Stimulated activated CD4-positive, alpha-beta T cell treated with anti-CD3 and anti-CD28 coated beads, Interleukin-12 subunit alpha, Interleukin-12 subunit beta, amount 100 ng/mL, for 48 hours (primary cell): ENCODE measurements at places on chromosomes 7 and 10.

GRCh38 chr10:124287071-124287685 lies 131.5 kb downstream of the OAT start:
- DNase-seq: no peak

- DNase-seq: no peak
Measured at GRCh38 chr10:116879817-116880216, 30.5 kb downstream of the ENO4 start.

DNA sequence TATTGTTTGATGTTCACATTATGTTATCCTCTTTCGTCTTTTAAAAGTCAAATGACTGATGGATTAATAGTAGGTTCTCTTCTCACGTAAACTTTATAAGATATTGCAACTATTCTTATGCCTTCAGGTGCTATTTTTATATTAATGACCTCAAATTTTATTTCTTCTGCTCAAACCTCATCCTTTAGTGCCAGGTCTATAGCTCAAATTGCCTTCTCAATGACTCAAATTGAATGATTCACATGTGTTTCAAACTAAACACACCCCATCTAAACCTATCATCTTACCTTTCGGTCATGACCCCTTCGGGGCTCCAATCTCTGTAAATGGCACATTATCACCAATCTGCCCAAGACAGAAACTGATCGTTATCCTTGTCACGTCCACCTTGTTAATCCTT lies 22.0 kb upstream of the LIPF start:
- no peak for DNase-seq

- DNase-seq: no peak
Measured at GRCh38 chr7:98807068-98808048, 62.5 kb downstream of the TMEM130 start.

DNA sequence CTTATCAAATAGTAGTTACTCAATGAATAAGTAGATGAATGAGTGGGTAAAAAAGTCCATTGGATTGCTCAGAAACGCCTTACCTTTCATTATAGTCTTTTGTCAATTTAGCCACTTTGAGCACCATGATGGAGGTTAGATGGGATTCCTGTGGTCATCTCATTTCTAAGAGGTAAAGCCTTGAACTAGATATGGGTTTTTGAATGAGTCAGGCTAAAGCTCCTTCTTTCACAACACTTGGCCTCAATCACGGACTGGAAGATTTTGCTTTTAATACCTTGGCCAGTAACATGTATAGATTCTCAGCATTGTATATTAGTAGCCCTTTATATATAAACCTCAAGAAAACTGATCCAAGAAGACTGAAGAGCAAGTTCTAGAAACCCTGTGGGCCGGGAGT lies 99.7 kb upstream of the CCDC6 start:
- no peak for DNase-seq

DNA sequence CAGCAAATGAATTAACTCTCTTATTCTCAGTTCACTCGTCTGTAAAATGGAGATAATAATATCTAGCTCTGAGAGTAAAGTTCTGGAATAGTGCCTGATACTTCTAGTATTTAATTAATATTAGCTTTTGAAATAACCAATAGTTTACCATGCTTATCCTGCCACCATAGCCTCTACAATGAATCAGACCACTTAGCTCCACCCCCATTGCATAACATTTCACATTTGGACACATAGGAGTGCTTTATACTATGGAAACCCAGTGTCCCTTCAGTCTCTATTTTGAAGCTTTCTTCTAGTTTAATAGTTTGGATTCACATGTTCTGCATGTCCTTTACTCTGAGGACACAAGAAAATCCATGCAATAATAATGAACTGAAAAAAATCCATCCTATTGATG lies 427.3 kb upstream of the C7orf33 start:
- DNase-seq: no peak

DNA sequence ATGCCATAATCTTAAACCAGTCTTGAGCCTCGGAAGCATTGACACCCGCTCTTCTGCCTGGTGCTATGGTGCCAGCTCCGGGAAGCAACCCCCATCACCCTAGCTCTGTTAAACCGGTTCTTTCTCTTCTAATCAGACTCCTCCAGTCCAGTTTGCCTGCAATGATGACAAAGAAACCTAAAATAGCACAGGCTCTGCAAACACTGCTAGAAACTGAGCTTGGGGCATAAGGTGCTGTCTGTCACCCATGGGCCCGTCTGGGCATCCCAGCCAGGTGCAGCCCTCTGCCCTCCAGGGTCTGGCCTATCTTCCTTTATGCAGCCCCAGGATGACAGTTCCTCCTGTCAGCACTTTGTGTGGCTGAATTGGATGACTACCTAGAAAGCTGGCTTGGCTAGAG lies 14.2 kb upstream of the CAMK2G start:
- no peak for DNase-seq

- no peak for DNase-seq
Measured at GRCh38 chr7:55423891-55424290, 58.8 kb downstream of the LANCL2 start.

GRCh38 chr7:156962897-156963296 lies 13.4 kb downstream of the NOM1 start:
- DNase-seq: no peak

DNA sequence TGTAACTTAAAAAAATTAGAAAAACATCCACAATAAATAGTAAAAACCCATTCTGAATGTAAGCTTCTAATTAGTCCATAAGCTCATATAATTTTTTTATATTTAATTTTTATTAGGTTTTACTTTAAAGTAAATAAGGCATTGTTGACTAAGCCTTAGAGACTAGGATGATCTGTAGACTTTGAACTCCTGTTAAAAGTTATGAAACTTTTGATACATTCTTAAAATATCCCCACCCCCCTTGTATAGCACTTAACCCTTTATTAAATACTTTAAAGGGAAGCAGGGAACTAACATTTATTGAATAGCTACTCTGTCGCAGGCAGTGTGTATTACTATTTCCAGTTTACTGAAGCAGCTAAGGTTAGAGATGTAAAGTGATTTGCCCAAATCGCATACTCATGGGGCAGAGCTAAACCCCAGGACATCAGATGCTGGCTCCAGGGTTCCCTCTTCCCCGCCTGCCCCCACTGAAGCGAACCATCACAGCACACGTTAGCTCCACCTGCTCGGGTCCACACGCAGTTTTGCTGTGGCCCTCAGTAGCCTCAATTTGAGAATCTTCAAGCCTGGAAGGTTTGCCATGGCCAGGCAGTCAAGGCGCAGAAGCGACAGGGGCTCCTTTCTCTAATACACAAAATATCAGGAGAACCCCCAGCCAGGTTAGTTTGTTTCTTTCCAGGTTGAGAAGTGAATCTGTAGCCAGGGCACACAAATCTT lies 762 bp downstream of the PON1 start:
- DNase-seq: no peak

DNA sequence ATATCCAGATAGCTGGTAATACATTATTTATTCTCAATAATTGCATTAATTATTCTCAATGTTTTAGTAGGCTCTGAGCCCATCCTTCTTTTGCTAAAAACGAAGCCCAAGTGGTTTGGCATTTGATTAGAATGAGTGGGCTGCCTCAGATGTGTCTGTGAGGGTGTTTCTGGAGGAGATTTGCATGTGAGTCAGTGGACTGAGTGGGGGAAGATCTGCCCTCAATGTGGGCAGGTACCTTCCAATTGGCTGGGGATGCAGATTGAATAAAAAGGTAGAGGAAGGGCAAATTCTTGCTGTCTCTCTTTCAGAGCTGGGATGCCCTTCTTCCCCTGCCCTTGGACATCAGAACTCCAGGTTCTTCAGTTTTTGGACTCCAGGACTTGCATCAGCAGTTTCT lies 290.6 kb upstream of the SMIM30 start:
- no peak for DNase-seq

DNA sequence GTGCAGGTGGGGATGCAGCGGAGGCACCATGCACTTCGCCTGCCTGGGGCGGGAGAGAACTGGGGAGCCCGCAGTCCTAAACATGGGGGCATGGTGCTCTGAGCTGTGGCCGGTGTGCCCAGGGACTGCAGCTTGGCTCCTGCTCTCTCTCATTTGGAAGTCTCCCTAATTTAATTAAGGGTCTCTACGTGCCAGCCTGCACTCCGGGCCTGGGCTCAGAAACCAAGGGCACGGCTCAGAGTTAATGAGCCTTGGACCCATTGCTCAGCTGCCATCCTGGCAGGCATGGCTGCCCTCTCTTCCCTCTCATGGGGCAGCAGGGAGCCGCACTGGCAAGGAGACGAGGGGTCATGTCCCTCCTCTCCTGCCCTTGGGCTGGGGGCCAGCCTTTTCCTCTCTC lies 115.6 kb downstream of the CDH23 start:
- DNase-seq: no peak

DNA sequence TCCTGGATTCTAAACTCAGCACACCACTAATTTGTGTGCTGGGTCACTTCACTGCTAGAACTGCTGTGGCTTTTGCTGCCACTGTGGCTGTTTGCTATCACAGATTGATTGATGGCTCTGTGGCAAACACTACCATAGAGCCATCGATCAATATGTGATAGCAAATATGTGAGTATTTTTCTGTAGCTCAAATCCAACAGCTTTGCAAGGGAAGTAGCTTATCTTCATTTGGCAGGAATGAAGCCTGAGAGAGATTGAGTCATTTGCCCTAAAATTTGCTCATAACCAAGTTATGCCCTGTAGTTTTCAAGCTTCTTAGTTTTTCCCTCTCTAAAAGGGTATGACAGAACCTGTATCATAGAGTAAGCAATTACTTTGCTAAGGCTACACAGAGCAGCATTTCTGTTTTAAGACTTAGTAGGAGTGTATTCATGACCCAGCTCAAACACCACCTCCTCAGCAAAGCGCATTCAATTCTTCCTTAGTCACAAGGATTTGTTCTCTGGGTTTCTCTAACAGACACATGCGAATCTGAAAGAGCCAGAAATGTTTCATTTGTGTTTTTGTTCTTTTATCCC lies 43.1 kb downstream of the MINPP1 start:
- DNase-seq: no peak

DNA sequence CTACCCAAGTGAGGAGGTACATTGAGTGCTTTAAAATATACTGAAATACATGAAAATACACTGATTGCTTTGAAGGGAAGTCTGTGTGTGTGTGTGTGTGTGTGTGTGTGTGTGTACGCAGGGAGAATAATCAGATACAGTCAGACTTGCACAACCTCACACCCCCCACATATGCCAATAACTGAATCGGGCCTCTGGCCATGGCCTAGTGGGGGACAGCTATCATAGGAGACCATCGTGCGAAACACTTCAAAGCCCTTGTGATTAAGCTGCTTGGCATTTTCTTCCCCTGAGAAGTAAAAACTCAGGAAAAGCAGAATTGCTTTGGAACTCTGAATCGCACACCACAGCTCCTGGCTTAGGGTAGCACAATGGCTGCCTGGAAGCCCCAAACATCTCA lies 135.1 kb downstream of the C10orf105 start:
- DNase-seq: no peak

GRCh38 chr7:69643708-69644445 lies 45.6 kb downstream of the AUTS2 start:
- DNase-seq: no peak

DNA sequence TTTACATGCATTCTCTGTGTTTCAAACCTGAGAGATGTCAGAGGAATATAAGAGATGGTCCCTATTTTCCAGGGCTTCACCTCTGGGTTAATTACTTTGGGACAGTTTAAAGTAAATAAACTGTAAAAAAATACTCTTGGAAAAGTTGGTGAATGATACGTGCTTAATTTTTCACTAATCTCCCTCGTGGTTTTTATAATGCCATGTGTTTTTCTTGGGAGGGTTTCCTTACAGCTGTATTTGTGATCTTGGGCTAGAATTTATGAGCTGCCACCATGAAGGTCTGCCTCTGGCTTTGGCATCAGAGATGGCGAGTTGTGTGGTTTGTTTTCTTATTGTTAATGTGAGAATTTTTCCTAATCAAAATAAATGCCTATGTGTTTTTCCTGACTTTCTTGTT lies 322.5 kb downstream of the AUTS2 start:
- DNase-seq: no peak

DNA sequence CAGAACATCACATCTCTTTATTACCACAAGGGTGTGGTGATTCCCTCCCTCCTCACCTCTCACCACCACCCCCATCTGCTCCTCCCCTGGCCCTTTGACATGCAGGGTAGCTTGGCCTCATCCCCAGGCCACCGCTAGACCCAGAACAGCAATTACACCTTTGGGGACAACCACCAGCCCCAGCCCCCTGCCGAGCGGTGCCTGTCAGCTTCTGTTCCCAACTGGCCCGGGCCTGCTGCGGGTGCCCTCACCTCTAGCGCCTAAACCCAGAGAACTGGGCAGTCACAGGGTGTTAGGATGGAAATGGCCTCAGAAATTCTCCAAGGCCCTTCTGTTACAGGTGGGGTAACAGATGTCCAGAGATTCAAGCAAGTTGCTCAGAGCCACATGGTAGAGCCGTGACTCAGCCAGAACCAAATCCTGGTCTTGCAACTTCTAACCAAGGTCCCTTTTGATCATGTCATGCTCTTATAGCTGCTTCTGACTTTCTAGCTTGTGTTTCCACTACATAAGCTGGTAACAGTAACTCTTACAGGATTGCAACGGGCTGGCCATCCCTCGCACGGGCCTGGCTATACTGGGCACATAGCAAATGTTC lies 78.0 kb downstream of the PRKAG2 start:
- no peak for DNase-seq

GRCh38 chr7:72099784-72100183 lies 312.4 kb downstream of the CALN1 start:
- no peak for DNase-seq

- no peak for DNase-seq
Measured at GRCh38 chr7:145293754-145294153, 457.9 kb upstream of the TPK1 start.

DNA sequence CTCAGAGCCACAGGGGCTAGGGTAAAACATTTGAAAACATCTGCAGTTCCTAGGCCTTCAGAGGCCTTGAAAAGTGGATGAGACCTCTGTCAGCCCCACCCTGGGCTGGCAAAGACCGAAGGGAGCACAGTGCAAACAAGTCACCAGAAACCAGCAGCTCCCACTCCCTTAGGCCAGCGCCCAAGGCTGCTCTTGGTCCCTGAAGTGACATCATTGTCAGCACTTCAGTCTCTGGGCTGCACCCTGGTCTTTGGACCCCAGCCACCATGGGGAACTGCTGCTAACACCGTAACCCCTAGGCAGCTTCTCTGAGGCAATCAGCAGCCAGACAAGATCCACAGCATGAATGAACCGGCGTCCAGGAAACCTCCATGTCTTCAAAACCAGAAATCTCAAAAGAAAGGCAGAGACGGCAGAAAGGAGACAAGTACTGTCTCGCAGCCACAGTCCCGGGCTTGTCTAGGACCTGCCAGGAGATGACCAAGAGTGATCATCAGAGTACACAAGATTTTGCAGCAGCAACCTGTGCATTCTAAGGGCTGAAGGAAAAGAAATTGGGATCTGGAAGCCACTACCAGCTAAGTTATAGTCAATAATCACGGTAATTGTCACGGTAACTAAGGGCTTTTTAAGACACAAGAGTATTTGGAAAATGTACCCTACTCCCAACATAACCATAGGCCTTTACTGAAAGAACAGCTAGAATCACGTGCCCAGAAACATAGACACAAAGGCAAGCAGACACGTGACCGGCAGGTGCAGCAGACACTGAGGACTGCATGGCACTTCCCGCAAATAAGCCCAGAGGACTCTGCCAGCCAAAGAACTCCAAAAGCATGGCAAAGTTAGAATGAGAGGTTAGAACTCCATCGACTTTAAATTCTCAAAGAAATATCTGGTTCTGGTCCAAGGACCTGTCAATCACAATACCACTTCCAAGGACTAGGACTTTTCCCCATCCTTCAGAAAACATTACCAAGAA lies 23.3 kb downstream of the CPXM2 start:
- no peak for DNase-seq
